ENCODE measurements at places on chromosomes 13 and 19.

- DNase-seq, result no peak
These were observed 122.2 kb downstream of the KDM4B start for GRCh38 chr19:5091018-5091683.

- no peak for DNase-seq
These were observed 127.0 kb upstream of the IPO5 start for GRCh38 chr13:97826421-97827012.

DNA sequence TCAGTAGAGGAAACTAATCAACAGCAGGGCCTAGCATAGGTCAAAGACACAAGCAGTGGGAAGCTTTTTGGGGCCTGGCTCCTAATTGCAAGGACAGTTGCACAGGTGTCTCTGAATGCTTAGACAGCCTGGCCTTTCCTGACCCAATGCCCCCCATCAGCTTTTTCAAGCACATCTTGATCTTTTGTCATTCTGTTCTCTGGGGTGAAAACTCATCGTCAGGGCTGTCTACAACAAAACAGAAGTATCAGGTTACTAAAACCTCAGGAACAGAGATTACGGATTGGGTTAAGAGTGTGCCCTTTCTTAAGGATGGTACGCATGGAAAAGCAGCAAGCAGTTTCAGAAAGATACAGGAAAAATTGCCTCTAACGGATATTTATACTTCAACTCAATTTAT, 8.3 kb upstream of the ZNF254 start:
- DNase-seq, result no peak

GRCh38 chr19:44955505-44956439, 592 bp downstream of the CLPTM1 start:
- DNase-seq, result no peak

- DNase-seq, result no peak
These were observed 98.8 kb downstream of the DPF1 start for GRCh38 chr19:38125238-38125637.

GRCh38 chr13:51682686-51683085, 98.4 kb downstream of the WDFY2 start:
- DNase-seq, result no peak

- DNase-seq, result no peak
These were observed 4.7 kb downstream of the ALOX5AP start for GRCh38 chr13:30739761-30740642.

- DNase-seq, result peak; percentile 36
These were observed 1.5 kb upstream of the WDR18 start for GRCh38 chr19:982567-983170.

- DNase-seq, result no peak
These were observed 67.8 kb downstream of the ZNF728 start for GRCh38 chr19:22935151-22935550.

GRCh38 chr13:80237646-80238045, 103.3 kb downstream of the SPRY2 start:
- DNase-seq, result no peak

- DNase-seq, result no peak
These were observed 1.8 kb upstream of the DIAPH3 start for GRCh38 chr13:60165391-60166099.

DNA sequence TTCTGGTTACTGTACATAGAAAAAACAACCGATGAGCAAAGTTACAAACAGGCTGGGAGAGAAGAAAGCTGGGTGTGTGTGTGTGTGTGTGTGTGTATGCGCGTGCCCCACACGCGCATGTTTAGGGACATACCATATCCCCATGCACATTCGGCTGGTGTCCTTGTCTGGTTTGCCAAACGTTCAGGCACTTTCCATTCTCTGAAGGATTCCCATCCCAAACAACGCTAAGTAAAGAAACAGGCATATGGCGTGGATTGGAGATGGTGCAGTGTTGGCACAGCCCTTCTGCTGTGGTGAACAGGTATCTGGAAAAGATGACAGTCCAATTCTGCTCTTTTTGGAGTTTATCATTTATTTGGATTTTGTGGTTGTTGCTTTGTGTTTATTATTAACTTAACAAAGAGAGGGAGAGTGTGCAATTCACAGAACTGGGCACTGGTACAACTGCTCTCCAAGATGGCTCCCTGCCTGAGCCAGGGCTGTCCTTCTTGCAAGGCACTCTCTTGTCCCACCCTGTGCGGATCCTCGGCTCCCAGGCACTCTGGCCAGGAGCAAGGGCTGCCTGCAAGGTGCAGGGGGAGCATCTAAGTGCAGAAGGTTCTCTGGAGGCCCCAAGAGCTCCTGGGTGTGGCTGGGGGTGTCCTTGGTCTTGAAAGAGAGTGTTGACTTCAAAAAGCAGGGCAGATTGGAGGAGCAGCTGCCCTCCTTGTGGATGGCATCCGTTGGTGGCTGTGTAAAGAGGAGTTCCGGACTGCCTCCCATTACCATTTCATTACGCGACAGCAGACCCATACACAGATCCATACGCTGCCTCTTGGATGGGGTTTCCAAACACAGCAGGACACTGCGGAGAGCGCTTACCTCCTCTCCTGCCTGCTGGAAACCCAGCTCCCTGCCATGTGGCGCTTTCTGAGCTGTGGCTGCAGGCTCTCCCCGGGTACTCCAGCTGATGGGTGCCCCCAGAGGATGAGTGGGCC, 263.1 kb downstream of the ZNF536 start:
- no peak for DNase-seq

- DNase-seq, result no peak
These were observed 59.3 kb downstream of the OXGR1 start for GRCh38 chr13:96934889-96935489.

DNA sequence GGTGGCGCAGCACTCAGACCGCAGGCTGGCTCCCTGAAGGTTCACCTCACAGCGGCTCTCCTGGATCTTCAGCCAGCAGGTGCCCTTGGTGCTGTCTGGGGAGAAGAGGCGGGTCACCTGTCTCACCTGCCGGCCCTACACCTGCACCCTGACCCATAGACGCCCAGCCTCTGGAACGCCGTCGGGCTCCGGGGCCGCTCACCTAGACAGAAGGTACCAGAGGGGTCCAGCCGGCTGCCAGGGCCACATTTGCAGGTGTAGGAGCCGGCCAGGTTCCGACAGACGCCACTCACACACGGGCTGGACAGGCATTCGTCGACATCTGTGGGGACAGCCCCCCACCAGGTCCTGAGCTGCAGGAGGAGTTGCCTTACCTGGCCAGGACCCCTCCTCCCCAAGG, 22.9 kb downstream of the FBN3 start:
- DNase-seq, result no peak

GRCh38 chr13:61253105-61253877, 162.4 kb downstream of the PCDH20 start:
- DNase-seq, result no peak

- no peak for DNase-seq
These were observed 9.0 kb upstream of the TNFRSF19 start for GRCh38 chr13:23561261-23561660.

- no peak for DNase-seq
These were observed 246.4 kb downstream of the GPC5 start for GRCh38 chr13:91644806-91645205.

GRCh38 chr19:16382775-16383543, 58.3 kb downstream of the KLF2 start:
- DNase-seq, result no peak

GRCh38 chr19:46861691-46862502, 1.1 kb downstream of the ARHGAP35 start:
- no peak for DNase-seq

- DNase-seq, result no peak
These were observed 713.5 kb downstream of the DIAPH3 start for GRCh38 chr13:59450229-59450628.

DNA sequence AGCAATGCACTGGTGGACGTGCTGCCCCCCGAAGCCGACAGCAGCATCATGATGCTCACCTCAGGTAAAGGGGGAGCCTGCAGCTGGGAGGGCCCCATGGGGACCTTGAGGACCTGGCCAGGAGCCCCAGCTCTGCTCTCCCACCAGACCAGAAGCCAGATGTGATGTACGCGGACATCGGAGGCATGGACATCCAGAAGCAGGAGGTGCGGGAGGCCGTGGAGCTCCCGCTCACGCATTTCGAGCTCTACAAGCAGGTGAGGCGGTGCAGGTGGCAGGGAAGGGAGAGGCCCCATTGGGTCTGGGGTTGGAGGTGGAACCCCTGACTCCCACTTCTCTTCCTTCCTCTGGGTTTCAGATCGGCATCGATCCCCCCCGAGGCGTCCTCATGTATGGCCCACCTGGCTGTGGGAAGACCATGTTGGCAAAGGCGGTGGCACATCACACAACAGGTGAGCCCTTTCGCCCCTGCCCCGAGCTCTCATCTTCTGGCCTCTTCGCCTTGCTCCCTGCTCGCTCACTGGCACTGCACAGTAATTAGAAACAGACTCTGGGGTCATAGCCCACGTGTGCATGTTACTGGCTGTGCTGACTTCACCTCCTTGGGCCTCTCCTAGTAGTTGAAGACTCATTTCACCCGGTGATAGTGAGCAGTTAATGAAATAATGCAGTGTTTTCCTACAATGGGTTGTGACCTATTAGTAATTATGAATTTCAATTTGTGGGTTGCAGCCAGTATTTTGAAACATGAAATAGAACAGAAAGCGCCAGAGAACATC, 3.6 kb downstream of the PSMC4 start:
- DNase-seq, result no peak

GRCh38 chr19:443005-443404, 17.8 kb downstream of the SHC2 start:
- DNase-seq, result no peak

- no peak for DNase-seq
These were observed 52.0 kb downstream of the MPHOSPH8 start for GRCh38 chr13:19685437-19685836.

GRCh38 chr13:92537471-92537870, 689.1 kb upstream of the GPC6 start:
- no peak for DNase-seq

DNA sequence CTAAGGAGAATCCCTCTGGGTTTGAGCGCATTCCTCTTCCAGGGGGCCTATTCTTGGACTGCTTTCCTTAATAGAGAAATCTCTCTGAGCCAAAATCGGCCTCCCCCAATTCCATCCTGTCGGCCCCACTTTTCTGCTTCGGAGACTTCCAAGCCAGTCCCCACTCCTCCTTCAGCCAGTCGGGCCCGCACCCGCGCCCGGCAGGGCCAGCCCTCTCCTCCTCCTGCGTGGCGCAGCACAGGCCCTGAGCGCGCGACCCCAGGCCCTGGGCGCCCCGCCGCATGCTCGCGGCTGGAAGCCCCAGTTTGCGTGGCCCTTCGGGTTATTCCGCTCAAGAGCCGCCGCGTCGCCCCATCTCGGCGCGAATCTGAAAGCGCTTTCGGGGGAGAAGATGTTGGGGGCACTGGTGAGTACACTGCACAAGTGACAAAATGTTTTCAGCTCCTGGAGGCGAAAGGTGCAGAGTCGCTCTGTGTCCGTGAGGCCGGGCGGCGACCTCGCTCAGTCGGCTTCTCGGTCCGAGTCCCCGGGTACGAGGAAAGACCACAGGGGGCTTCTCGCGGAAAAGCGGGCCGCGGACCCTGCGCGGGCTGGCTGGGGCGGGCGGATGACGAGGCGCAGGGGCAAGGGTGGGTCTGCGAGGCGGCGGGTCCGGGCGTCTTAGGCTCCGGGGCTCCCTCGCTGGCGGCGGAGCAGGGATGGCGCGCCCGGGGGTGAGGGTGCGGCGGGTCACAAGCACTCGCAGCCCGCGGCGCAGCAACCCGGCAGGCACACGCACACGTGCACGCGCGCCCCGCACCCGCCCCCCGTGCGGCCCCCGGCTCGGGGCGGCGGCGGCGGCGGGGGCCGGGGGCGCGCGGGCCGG, at the start of gene IL17D:
IL17D (plus strand) TSS at position 785 of the 865 bp plus-strand sequence. CDS start 303 bp downstream, outside the sequence.
- no peak for DNase-seq

DNA sequence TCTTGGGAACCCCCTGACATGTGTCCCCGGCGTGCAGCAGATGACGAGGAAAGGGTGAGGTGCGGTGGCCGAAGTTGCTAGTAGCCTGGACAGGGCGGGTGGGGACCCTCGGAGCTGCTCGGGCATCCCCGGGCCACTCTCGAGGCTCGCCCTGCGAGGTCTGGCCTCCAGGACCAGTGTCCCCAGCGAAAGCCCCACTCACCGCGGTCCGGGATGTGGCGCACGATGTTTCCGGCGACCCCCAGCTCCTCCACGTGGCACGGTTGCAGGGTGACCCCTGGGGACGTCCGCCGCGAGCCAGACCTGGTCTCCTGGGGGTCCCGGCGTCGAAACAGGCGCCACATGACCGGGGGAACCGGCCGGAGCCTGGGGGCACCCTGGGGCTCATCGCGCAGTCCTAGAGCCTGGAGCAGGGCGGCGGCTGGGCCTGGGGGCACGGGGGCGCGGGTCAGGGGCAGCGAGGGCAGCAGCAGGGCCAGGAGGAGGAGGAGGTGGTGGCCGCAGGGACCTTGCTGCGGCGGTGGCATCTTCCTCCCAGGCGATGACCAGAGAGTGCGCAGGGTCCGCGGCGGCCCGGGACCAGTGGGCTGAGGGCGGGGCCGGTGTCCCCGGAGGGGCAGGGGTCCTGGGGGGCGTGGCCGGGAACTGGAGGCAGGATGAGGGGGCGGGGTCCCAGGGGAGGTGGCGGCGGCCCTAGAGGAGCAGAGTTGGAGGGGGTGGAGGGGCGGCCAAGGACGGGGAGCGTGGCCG, 26.0 kb downstream of the CERS1 start:
- DNase-seq, result no peak

GRCh38 chr13:51033421-51034185, 77.5 kb downstream of the C13orf42 start:
- DNase-seq, result no peak

GRCh38 chr19:10800488-10800887, 35.5 kb downstream of the TMED1 start:
- DNase-seq, result no peak

GRCh38 chr13:86000546-86000945, 201.3 kb upstream of the SLITRK6 start:
- no peak for DNase-seq

DNA sequence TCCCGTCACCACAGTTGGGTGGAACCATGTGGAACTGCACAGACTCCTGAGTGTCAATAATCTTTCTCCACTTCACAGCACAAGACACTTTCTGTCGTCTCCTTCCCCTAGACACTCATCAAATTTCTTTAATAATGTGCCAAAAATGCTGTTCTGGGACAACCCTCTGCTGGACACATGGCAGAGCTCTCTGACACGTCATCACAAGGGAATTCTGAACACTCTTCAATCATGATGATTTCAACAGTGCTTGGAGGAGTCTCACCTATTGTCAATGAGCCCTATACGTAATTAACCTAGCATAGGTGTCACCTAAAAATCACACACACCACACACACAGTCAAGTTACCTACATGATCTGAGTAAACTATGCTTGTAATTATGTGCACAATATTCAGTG, 141.3 kb downstream of the STOML3 start:
- no peak for DNase-seq

GRCh38 chr19:45110851-45111266, 17.9 kb downstream of the PPP1R37 start:
- DNase-seq, result no peak

- DNase-seq, result no peak
These were observed 113.7 kb downstream of the RFC3 start for GRCh38 chr13:33931397-33932311.

GRCh38 chr19:48913114-48913889, 13.2 kb downstream of the NUCB1 start:
- no peak for DNase-seq
